ENCODE measurements at places on chromosomes 1 and 21. TPM values are rescaled to one million over a fixed set of nuclear protein-coding genes. Genes with fewer than 3 reads are reported as not detected.
A peak's percentile ranks its signal among the peaks of the same experiment; 100 is the strongest.

DNA sequence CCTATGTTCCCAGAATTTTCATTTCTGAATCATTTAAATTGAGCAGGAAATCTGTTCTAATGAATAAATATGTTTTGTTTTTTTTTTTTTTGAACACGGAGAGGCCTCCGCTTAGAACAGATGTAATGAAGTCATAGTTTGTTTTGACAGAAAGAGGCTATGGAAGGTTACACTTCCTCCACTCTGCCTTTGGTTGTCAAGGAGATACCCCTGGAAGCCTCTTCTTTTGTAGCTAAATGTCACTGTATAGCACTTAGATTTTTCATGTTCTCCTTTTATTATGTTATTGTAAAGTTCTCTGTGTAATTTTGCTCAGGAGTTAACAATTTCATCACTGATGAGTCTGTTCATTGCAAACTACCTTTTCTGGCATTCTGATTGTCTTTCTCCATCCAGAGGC, 22.7 kb upstream of the GNG12 start:
- no peak for DNase-seq

DNA sequence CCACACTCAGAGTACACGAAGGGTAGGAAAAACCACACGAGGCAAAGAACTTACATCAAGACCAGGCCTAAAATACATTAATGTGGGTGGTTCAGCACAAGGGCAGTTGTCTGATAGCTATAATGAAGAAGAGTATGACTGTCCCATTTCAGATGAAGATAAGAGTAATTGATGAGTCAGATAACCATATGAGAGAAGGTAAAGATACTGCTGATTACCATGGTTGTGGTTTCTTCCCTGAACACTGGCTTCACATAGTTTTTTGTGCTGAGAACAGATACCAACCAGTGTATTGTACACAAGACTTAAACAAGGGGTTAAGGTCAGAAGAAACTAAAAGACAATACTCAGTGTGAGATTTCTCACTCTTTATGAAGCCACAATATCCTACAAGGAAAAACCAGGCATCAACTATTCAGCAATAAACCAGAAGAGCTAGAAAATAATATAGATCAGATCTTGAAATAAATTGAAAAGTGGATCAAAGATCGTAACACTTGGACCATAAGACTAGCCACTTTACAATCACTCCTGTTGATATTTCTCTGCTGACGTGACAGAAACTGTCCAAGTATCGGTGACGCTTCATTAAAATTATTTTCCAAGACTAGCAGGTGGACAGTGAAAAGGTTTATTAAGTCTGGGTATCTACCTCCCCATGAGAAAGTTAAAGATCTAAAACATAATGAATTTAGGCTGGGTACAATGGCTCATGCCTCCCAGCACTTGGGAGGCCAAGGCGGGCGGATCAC, 28.6 kb downstream of the PUM1 start:
- DNase-seq, result peak; percentile 26

- no peak for DNase-seq
Measured at GRCh38 chr1:209038316-209038715, 545.2 kb upstream of the CAMK1G start.

DNA sequence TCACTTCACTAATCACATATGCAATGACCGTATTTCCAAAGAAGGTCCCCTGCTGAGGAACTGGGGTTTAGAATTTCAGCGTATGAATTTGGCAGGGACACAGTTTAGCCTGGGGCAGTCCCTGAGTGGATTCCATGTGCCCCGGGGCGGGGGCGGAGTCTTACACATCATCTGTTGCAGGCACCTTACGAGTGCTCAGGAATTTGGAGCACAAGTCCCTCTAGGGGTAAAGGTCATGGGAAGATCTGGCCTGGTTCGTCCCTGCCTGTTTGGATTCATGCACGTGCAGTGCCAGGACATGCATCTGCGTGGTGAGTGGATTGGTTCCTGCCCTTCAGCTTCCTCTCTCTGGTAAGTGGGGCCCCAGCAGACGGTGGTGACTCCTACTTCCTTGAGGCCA, 208.3 kb upstream of the C1orf174 start:
- DNase-seq, result no peak

- DNase-seq, result no peak
Measured at GRCh38 chr1:154524881-154525280, 22.7 kb upstream of the SHE start.

The OVAAL gene
- not detected for total RNA-seq

DNA sequence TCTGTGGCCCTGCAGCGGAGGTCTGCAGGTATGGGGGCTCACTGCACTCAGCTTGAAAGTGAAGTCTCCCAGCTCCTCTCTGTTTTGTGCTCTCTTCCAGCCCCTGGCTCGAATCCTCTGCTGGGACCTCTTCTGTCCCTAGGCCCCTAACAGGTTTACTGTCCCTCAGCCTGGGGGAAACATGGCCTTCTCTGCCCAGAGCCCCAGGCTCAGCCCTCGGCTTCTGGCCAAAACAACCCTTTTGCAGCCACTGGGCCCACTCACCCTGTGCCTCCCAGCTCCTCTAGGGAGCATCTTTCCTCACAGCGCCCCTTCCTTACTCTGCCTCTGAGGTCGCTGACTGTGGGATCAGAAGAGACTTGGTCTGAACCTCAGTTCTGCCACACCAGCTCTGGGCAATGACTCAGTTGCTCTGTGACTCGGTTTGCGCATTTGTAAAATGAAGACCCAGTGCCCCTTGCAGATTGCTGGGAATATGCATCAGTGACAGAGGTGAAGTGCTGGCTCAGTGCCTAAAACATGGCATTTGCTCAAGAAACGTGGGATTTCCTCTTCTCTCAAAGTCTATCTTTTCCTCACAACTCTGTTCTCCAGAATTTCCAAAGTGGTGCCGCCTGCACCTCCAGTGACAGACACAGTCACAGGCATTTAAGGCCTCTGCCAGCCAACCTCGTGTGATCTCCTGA, 26.5 kb upstream of the TENT5C start:
- DNase-seq, result no peak

The NTPCR gene
- total RNA-seq, result 13.4 TPM

DNA sequence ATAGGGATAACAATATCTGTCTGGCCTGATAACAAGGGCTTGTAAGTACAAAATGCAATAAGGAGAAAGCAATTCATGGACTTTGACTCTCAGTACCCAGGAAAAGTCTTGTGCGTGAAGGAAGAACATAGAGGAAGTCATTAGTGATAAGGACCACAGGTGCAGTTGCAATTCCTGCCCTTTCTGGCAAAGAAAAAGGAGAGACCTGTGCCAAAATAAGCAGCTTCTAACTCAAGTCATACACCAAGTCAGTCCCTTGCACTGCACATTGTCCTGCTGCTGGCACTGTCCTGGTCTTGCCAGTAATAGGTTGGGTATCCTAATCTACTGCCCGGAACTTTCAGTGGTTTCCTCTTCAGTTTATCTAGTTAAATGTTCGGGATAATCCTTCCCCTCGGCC, 14.8 kb upstream of the SOD1 start:
- DNase-seq, result no peak

DNA sequence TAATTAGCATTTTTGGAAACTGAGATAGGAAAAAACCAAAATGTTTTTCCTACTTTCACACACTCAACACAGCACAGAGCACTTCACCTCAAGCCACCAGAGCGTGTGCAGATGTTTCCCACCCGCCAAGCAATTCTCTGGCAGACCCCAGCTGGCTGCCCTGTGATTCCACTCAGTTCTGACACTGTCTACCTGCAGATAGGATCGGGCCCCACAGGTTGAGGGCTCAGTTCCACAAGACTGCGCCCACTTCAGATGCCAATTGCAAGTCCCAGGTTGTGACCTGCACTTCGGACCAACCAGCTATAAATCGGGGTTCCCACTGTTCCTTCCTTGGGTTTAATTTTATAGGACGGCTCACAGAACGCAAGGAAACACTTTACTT, 9.9 kb downstream of the KIAA1614 start:
- no peak for DNase-seq

The PRR9 gene
- not detected for total RNA-seq

The VWA1 gene
- 7.9 TPM for total RNA-seq

The SH2D2A gene
- total RNA-seq, result 1.2 TPM

- DNase-seq, result peak; percentile 9
Measured at GRCh38 chr1:157047062-157047410, 1.5 kb upstream of the ARHGEF11 start.

The SIKE1 gene
- 90.5 TPM for total RNA-seq

The LCE1F gene
- not detected for total RNA-seq

- no peak for DNase-seq
Measured at GRCh38 chr1:113390871-113391648, 745 bp downstream of the MAGI3 start.

- no peak for DNase-seq
Measured at GRCh38 chr1:168979276-168979675, 127.2 kb upstream of the ATP1B1 start.

- DNase-seq, result no peak
Measured at GRCh38 chr1:74065081-74065480, 132.9 kb downstream of the LRRIQ3 start.

The NBPF1 gene
- 30.1 TPM for total RNA-seq

- DNase-seq, result no peak
Measured at GRCh38 chr1:86461482-86461881, 7.2 kb upstream of the CLCA1 start.

GRCh38 chr1:21242846-21243245, 47.4 kb downstream of the ECE1 start:
- no peak for DNase-seq

DNA sequence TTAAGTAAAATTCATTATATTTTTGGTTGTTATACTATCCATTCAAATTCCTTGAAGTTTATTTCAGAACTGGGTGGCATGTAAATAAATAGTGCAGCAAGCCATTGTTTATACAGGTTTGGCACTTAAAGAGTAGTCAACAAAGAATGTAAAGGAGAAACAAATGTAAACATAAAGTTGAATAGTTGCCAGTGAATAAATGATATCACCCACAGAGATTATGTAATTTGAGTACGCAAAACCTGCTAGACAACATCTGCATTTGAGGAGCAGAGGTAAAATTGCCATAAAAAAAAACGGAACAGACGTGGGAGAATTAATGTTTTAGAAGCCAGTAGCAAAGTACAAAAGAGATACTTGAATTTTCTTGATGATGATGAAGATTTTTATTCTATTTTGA, 111.6 kb downstream of the ADGRL2 start:
- peak; percentile 92 for DNase-seq

GRCh38 chr1:7104339-7104738, 319.1 kb downstream of the CAMTA1 start:
- no peak for DNase-seq

- no peak for DNase-seq
Measured at GRCh38 chr1:220767312-220768125, 19.2 kb upstream of the MTARC1 start.

The CYP4X1 gene
- total RNA-seq, result under 0.01 TPM

DNA sequence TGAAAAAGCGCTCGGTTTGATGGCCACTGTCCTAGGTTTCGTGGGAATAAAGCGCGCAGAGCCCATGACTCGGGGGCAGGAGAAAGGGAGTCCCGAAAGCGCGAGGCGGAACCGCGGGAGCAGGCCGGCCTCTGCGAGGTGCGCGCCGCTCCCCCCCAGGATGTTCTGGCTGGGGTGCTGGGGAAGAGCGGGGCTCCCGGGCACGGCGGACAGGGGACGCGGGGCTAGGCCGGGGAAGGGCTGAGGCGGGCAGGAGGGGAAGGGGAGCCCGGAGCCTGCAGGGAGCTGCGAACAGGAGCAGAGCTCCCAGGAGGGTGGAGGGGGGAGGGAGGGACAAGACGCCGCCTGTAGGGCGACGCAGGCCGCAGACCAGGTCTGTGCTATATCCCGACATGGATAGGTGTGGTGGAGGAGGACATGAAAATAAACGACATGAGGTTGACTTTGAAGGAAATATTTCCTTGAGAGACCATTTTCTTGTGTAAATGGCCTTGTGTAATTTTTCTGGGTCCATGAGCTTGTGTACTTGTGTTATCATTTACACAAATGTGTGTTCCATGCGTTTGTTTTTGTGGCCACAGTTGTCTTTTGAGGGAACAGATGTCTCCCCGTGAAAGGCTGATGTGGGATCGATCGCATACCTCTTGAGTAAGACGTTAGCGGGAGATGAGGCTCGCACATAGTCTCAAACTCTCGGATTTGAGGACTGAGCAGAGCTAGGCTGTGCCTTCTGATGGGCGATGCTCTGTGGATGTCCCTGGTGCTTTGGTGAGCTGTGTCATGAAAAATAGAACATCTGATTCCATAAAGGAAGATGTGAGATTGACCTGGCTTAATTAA, 1.3 kb downstream of the PCNT start:
- peak; percentile 50 for DNase-seq

The LIN9 gene
- 2.6 TPM for total RNA-seq

- no peak for DNase-seq
Measured at GRCh38 chr1:185014941-185015340, 30.4 kb upstream of the RNF2 start.

The CCDC181 gene
- total RNA-seq, result not detected

- no peak for DNase-seq
Measured at GRCh38 chr1:186905561-186905960, 76.8 kb downstream of the PLA2G4A start.

DNA sequence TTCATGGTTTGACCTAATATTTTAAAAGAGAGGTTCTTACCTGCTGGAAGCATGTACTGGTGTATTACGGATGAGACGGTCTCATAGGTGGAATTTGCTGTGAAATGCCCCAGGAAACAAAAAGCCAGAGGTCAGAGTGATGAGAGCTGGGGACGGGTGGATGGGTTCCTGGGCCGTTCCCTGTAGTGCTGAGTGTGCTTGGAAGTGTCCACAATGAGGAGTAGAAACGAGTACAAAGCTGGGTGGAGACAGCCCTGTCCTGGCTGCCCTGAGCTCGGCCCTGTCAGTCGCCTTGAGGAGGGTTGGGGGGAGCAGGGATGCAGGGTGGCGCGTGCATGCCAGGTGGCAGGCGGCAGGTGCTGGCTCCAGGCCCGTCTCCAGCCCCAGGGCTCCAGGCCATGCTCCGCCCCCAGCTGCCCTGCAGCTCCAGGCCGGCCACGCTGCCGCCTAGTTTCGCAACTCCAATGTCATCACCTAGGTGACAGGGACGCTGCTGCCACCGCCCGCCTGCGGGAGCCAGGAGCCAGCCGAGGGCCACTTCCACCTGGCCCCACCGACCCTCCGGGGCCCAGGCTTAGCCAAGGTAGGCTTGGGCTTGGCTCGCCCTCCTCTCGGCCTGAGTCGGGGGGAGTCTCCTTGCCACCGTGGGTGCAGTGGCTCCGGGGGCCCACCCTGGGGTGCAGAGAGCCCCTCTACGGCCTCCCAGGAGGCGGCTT, 16.4 kb downstream of the TP73 start:
- peak; percentile 23 for DNase-seq

DNA sequence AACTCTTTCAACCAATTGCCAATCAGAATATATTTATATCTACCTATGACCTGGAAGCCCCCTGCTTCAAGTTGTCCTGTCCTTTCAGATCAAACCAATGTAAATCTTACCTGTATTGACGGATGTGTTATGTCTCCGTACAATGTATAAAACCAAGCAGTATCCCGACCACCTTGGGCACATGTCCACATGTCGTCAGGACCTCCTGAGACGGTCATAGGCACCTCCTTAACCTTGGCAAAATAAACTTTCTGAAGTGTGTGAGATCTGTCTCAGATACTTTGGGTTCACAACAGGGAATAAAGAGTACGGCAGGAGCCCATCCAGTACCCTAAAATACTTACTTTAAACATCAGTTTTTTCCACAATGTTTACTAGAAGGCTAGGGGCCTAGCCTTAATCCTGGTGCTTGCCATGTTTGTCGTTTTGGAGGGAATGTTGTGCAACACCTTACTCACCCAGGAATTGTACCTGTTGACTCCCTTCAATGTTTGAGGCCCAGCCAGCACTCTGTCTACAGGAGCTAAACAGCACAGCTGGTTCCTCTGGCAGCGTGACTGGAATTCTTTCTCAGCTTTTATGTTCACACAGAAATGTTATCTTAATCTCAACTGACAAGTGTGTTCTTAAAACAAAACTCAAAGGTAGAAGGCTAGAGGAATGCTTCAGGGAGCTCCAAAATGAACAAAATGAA, 90.8 kb upstream of the USP25 start:
- DNase-seq, result peak; percentile 82

GRCh38 chr1:160577671-160578070, 1.6 kb downstream of the CD84 start:
- DNase-seq, result no peak
